ENCODE measurements at places on chromosomes 13 and 19.

- DNase-seq = peak; percentile 11
Measured at GRCh38 chr19:55173714-55174409, 6.2 kb downstream of the SYT5 start.

DNA sequence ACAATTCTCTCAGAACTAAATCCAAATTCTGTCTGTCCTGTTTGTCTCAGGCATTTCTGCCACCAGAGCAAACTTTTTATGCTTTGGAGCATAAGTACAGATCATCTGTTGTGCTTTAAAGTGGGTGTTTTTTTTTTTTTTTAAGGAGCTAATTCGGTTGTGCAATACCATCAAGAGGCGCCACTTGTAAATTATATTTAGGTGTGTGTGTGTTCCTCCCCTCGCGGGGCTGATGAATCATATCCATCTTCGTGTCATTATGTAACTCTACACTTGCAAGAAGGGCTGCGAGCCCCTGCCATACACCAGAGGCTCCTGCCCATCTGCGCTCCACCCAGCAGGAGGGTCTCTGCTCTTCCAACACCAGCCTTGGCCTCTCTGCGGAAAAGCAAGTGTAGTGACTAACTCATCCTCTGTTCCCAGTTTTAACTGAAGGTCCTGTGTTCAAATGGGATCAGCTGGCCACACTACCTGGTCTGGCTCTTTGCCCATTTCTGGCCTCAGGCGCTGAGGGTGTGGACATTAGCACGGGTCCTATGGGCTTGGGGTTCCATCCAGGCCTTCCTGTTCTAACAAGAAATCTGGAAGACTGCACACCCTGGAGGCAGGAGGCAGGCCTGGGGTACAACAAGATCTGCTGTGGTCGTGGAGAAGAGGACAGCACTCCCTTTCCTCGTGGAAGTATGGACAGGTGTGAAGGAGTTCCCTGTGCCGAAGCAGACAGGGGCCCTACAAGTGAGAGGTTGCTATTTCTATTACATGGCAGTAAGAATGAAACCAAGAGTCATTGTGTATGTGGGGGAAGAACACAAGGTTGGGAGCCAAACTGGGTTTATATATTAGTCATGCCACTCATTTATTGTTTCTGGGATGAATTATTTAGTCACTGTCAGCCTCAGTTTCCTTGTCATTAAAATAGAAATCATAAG, 96.1 kb upstream of the MBNL2 start:
- DNase-seq = no peak

GRCh38 chr13:20528452-20528851, 2.8 kb upstream of the CRYL1 start:
- no peak for DNase-seq

DNA sequence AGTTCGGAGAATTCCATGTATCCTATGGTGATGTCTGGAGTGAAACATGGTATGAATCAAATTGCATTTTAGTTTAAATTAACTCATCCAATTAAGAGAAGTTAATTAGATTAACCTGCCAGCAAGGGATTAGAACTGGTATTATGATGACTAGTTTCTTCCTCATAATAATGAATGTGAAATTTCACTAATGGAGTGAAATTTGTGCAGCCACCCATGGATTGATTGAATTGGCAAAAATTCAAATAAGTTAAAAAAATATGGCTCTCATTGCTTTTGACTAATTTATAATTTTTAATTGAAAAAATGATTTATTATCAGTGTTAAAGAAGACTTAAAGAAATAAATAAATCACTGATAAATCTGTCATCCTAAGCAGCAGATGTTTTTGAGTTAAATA, 232.0 kb downstream of the KCNRG start:
- no peak for DNase-seq

DNA sequence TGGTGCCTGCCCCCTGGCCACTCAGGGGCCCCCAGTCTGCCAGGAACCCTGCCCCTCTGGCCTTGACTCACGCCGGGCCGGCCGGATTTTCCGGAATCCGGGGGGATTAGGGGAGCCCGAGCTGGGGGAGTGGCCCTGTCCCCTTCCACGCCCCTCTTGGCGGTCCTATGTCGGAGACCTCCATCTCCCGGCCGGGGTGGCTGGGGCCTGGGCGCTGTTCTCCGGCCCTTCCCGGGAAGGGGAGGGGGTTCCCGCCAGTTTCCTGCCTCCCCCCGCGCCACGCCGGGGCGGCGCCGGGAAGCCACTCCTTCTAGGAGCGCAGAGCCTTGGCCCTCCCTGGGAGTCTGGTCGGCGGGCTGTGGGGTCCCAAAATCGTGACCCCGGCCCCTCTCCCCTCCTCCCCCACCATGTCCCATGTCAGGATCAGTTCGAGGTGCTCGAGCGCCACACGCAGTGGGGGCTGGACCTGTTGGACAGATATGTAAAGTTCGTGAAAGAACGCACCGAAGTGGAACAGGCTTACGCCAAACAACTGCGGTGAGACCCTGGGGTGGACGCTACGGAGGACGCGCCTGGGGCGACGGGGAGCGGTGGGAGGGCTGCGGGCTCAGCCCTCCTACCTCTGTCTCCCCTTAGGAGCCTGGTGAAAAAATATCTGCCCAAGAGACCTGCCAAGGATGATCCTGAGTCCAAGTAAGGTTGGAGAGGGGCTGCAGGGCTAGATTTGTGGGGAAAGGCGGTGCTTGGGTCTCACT, 1.3 kb downstream of the TRIP10 start:
- DNase-seq = no peak

- DNase-seq = no peak
Measured at GRCh38 chr13:59750860-59751259, 412.9 kb downstream of the DIAPH3 start.

Measured in T follicular helper cell (primary cell).